Globus pallidus (tissue), 1 donor: ENCODE measurements at places on chromosomes 13 and 19.

GRCh38 chr19:52936151-52936953 lies 13.1 kb upstream of the ZNF888 start:
- no peak for DNase-seq

DNA sequence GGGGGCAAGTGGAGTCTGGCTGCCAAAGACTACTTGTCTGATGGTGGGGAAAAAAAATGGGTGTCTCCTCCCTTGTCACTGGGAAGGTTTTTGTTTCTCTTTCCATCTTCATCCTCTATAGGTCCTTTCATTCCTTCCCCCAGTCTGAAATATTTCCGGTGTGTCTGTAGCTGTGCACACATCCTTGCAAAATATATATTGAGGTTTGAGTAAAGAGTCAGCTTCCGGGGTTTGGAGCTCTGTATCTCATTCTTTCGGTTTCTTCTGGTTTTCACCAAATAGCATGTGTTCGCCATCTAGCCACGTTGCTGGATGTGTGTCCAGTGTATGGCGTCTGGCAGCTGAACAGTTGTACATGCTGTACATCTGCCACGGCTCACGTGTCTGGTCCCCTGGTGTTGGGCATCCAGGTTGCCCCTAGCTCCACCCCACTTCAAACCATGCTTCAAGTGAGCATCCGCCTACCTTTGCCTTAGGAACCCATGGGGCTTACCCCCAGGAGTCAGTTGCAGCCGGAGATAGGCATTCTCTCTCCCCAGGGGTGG lies 142.2 kb downstream of the SIPA1L3 start:
- DNase-seq, result no peak

- no peak for DNase-seq
These were observed 81.0 kb downstream of the CCNA1 start for GRCh38 chr13:36513266-36513665.

- no peak for DNase-seq
These were observed 19.6 kb downstream of the CELF5 start for GRCh38 chr19:3243819-3244700.

DNA sequence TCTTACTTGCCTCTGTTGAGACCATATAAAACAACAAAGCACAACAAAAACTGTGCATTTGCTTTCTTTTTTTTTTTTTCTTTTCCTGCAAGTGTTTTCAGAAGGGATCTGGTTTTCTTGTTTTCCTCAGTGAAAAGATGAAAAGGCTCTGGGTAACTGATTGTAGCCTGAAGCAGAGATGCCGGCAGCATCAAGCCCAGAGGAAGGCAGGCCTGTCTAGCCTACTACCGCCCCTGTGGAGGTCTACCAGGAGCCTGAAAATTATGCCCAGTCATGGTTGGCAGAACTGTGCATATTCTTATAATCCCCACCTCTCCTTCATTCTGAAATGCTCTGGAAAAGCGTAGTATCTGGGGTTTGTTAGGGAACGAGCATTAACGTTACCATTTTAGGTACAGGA lies 32.6 kb upstream of the MEDAG start:
- no peak for DNase-seq
